Cerebellum (tissue), 4 donors: ENCODE measurements at places on chromosomes 7 and 10. TPM values are rescaled to one million over a fixed set of nuclear protein-coding genes. Genes with fewer than 3 reads are reported as not detected.

The AGR2 gene
- 1.9 TPM for total RNA-seq

The NPFFR1 gene
- 0.54 TPM for total RNA-seq

The LDB3 gene
- 0.27 TPM for total RNA-seq

The CTBP2 gene
- 57.7 TPM for total RNA-seq

The LSM8 gene
- 68.8 TPM for total RNA-seq

The HOXA11 gene
- not detected for total RNA-seq

- DNase-seq = no peak
Observed at GRCh38 chr10:127044186-127044585, 139.0 kb downstream of the DOCK1 start.

- DNase-seq = no peak
Observed at GRCh38 chr7:72704894-72705293, 123.1 kb downstream of the TYW1B start.

DNA sequence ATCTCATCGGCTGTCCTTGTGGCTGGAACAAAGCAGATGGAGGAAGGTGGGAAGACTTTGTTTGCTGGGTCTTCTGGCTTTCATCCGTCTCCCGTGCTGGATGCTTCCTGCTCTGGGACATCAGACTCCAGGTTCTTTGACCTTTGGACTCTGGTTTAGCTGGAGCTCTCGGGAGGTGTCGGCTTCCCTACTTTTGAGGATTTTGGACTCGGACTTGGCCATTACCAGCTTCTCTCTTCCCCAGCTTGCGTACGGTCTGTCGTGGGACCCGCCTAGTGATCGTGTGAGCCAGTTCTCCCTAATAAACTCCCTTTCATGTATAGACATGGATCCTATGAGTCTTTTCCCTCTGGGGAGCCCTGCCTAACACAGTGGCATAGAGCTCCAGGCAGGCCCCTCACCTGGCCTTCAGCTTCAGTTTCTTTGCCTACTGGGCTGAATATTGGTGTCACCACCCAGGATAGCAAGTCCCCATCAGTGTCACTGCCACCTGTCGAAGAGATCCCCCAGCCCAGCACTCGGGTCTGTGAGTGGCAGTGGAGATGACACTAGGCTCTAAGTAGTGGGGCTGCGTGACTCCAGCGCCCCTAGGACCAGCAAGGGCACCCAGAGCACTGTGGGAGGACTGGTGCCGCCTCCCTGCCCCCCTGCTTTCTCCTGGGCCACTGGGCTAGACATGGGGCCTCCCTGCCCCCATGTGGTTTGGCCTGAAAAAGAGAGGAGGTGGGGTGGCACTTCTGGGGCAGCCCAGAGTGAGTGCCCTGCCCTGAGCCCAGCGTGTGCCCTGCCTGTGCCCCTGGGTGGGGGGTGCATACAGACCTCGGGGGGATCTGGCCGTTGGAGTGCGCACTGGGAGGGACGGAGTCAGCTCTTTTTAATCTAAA lies 135.6 kb downstream of the LHPP start:
- DNase-seq = no peak

- DNase-seq = no peak
Observed at GRCh38 chr10:71649631-71650030, 69.9 kb downstream of the C10orf105 start.

GRCh38 chr7:91503934-91504555 lies 239.8 kb downstream of the FZD1 start:
- DNase-seq = no peak

DNA sequence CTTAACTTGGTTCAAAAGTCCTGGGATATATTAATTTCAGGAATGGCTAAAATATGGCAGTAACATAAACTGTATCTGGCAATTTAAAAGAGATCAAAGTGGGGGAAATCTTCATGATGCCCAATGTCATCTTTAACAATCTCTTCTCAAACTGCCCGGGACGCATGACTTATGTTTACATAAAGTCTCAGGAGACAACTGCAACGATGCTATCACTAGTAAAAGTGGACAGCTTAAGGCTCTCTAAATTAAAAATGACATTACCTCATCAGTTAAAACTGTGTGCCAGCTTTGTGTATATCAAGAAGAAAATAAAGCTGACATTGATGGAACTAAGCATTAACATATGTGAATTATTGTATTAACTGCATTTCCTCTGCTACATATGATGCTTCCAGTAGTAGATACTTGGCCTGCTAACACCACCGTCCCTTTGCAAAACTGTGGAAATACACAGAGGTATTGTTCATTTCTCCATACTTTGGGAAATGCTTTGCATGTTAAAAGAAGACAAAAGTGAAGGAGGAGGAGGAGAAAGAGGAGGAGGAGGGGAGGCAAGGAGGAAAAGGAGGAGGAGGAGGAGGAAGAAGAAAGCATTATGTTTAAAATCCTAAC lies 62.4 kb downstream of the NRP1 start:
- DNase-seq = no peak

- no peak for DNase-seq
Observed at GRCh38 chr7:52727632-52728031, 307.8 kb upstream of the POM121L12 start.

- no peak for DNase-seq
Observed at GRCh38 chr10:3000048-3000447, 67.3 kb upstream of the PFKP start.

GRCh38 chr10:6719561-6719960 lies 139.5 kb upstream of the PRKCQ start:
- DNase-seq = no peak
